ENCODE measurements at places on chromosomes 12 and 14. TPM values are rescaled to one million over a fixed set of nuclear protein-coding genes. Genes with fewer than 3 reads are reported as not detected.

The TBX5 gene
- 2.9 TPM for total RNA-seq

The AICDA gene
- not detected for total RNA-seq

GRCh38 chr12:116880817-116881324 lies 370 bp downstream of the HRK start:
- peaks cover 33% of the 10 kb centered on the region for H3K4me1 ChIP-seq
- H3K36me3 ChIP-seq: no peaks in the 10 kb centered on the region
- no peak for DNase-seq
- H3K4me3 ChIP-seq: peak overlapping the region; percentile 16

- H3K27ac ChIP-seq: peak overlapping the region; percentile 85
- peaks cover 3% of the 10 kb centered on the region for H3K36me3 ChIP-seq
- H3K4me1 ChIP-seq: peaks cover 94% of the 10 kb centered on the region
- no peaks in the 10 kb centered on the region for H3K27me3 ChIP-seq
- DNase-seq: no peak
- H3K4me3 ChIP-seq: no peak overlapping the region
These were observed 2.7 kb upstream of the RABGGTA start for GRCh38 chr14:24274101-24274543.

DNA sequence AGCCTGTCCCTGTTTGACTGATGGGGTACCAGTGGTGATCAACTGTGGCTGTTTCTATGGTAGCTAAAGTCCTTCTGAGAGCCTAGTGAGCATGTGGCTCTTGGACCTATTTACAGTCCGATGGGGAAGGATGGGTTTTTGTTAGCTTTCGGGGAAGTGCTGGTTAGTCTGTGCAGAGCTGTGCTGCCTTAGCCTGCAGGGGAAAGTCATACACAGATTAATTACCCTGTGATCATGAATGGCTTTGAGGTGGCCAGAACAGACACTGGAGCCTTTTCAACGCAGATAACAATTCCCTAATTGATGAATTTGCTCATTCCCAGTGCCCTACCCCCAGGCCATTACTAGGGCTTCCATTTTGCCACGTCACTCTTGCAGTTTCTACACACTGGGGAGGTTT lies 99.7 kb downstream of the WSCD2 start:
- no peak for DNase-seq
- no peaks in the 10 kb centered on the region for H3K27me3 ChIP-seq
- H3K4me1 ChIP-seq: no peaks in the 10 kb centered on the region
- no peak overlapping the region for H3K4me3 ChIP-seq

DNA sequence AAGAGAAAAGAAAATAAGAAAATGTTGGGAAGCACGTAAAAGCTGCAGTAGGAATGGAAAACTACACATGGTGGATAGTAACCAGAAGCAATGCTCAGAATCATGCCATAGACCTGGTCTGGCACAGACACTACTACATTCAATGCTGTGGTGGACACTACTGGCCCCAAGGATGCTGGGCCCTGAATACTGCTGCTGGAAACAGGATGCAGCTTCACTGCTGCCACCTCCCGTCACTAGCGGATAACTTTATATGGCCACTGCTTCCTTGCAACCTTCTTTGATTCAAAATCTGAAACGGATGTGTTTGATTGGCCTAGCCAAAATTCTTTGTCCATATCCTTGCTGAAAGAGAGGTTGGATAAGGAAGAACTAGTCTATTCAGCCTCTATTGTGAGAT lies 30.7 kb downstream of the ADCY6 start:
- H3K36me3 ChIP-seq: no peaks in the 10 kb centered on the region
- no peak for DNase-seq
- H3K27ac ChIP-seq: no peak overlapping the region
- H3K4me3 ChIP-seq: no peak overlapping the region
- peaks cover 5% of the 10 kb centered on the region for H3K4me1 ChIP-seq
- no peaks in the 10 kb centered on the region for H3K27me3 ChIP-seq

DNA sequence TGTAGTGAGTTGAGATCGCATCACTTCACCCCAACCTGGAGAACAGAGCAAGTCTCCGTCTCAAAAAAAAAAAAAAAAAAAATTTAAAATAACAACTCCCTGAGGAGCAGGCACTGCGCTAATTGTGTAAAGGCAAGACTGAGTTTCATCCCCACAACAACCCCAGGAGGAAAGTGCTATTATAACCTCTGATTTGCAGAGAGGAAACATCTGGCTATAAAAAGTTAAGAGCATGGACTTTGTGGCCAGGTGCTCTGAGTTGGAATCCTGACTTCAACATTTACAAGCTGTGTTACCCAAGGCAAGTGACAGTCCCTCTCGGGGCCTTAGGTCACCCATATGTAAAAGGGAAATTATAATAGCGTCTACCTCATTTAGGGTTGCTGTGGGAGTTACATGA lies 76.0 kb upstream of the MYL2 start:
- no peak overlapping the region for H3K4me3 ChIP-seq
- H3K4me1 ChIP-seq: no peaks in the 10 kb centered on the region
- peaks cover 30% of the 10 kb centered on the region for H3K27me3 ChIP-seq
- no peak overlapping the region for H3K27ac ChIP-seq
- no peak for DNase-seq

DNA sequence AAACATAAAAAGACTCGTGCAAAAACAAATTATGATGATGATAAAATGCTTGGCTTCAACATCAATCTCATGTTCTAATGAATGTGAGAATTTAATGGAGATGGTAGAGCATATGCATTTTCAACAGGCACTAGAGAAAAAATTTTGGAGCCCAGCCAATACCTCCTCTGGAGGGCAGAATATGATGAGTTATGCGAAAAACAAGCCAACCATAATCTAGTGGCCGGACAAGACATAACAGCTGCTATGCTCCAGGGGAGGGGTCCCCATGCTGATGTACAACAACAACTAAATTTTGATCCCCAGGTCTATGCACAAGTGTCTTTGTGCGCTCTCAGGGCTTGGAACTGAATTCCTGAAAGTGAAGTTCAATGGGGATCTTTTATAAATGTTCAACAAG lies 1197.5 kb downstream of the LRFN5 start:
- no peaks in the 10 kb centered on the region for H3K36me3 ChIP-seq
- H3K4me1 ChIP-seq: no peaks in the 10 kb centered on the region
- H3K4me3 ChIP-seq: no peak overlapping the region
- no peak for DNase-seq
- H3K27ac ChIP-seq: no peak overlapping the region

GRCh38 chr14:105015242-105015641 lies 5.6 kb downstream of the CDCA4 start:
- H3K4me1 ChIP-seq: peaks cover 20% of the 10 kb centered on the region
- H3K27ac ChIP-seq: peak overlapping the region; percentile 69
- H3K4me3 ChIP-seq: no peak overlapping the region
- peaks cover 17% of the 10 kb centered on the region for H3K36me3 ChIP-seq

- no peaks in the 10 kb centered on the region for H3K36me3 ChIP-seq
- no peak overlapping the region for H3K4me3 ChIP-seq
- no peaks in the 10 kb centered on the region for H3K27me3 ChIP-seq
- peaks cover 9% of the 10 kb centered on the region for H3K4me1 ChIP-seq
- no peak overlapping the region for H3K27ac ChIP-seq
- DNase-seq: no peak
These were observed 4.6 kb downstream of the TMEM120B start for GRCh38 chr12:121717041-121717699.

DNA sequence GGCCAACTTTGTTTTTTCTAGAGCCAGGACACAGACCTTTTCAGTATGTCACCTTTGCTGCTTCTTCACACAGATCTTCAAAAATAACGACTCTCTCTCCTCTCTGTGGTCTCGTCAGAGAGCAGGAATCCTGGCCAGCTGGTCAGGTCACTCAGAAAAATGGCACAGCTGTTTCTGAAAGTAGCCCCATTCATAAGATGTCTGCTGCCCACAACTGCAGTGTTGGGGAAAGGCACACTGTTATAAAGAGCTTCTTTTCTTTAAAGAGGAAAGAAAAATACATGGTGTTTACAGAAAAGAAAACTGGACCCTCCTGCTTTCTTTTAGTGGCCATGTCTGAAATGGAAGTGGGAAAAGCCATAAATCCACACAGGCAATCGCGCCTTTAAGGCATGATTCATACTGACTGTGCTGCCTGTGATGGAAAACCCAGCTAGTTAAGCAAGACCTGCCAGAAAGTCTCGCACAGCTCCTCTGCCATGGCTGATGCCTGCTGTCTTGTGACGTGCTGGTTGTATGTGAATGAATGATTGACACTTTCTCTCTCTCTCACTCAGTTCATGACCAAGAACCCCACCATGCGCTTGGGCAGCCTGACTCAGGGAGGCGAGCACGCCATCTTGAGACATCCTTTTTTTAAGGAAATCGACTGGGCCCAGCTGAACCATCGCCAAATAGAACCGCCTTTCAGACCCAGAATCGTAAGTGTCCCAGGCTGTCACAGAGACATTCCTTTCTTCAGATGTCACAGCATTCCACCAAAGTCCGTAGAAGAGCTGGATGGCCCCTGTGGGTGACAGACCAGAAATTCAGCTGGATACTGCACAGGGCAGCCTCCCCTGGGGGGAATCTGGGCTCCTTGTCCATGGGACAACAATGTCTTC lies 147.9 kb upstream of the HIF1A start:
- no peak overlapping the region for H3K4me3 ChIP-seq
- peaks cover 85% of the 10 kb centered on the region for H3K4me1 ChIP-seq
- H3K27ac ChIP-seq: peak overlapping the region; percentile 80
- peaks cover 54% of the 10 kb centered on the region for H3K36me3 ChIP-seq
- no peak for DNase-seq

GRCh38 chr14:101927859-101928258 lies 36.5 kb upstream of the DYNC1H1 start:
- H3K4me1 ChIP-seq: no peaks in the 10 kb centered on the region
- H3K4me3 ChIP-seq: no peak overlapping the region
- peak overlapping the region; percentile 65 for H3K27ac ChIP-seq
- no peaks in the 10 kb centered on the region for H3K36me3 ChIP-seq
- no peaks in the 10 kb centered on the region for H3K27me3 ChIP-seq

Measured in esophagus squamous epithelium (tissue), 5 donors.